ENCODE measurements at places on chromosomes 1 and 21.

DNA sequence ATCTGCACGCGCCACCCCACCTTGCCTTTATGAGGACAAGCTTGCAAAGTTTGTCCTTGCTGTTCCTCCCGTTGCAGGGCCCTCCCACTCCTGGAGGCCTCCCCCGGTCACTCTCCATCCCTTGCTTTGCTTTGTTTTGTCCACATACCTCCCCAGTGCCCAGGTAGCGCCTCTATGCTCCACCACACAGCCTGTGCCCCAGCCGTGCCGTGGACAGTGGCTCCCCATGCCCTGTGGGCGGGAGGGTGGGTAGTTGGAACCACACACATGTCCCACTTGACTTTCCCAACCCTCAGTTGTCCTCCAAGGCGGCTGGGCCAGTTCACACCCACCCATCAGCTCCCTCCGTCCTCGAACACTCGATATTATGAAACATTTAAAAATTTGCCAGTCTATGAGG, 24.6 kb downstream of the SLX9 start:
- no peak for DNase-seq

DNA sequence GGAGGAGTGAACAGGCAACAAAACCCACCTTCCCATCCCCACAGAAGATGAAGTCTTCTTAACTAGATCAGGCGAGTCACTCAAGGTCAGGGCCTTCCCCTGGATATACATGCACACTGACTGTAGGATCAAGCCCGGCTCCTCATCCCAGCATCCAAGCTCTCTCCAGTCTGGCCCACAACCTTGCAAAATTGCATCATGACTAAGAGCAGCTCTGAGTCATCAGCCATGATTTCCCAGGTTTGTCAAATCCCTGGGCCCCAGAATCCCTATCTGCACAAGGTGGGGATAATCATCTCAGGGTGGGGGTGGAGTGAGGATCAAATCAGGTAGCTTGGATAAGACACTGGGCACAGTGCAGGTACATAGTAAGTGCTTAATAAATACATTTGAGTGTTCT, 199.3 kb upstream of the GRIK3 start:
- DNase-seq = no peak

DNA sequence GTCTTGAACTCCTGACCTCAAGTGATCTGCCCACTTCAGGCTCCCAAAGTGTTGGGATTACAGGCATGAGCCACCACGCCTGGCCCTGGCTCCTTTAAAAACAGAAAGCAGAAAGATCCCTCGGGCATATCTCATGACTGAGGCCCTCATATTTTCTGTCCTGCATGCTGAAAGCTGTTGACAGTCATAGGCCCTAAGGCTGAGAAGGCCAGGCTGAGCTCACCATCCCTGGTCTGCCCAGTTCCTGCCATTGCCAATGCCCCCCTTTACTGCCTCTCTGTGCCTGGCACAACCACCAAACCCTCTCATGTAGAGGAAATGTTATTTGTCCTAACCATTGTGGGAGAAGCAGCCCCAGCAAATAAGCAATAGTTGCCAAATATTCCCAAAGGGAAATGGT, 12.7 kb downstream of the CD34 start:
- DNase-seq = no peak

GRCh38 chr1:157961805-157962762, 31.4 kb upstream of the KIRREL1 start:
- no peak for DNase-seq

Measured in GM12891 (cell line).